ENCODE measurements at places on chromosomes 16 and 17.
A peak's percentile ranks its signal among the peaks of the same experiment; 100 is the strongest.

- peak; percentile 14 for DNase-seq
These were observed 317 bp downstream of the TEFM start for GRCh38 chr17:30905742-30906100.

GRCh38 chr17:81391936-81392908 lies 3.0 kb upstream of the BAHCC1 start:
- DNase-seq = no peak

GRCh38 chr16:57376313-57376818 lies 4.1 kb downstream of the CX3CL1 start:
- DNase-seq = no peak

DNA sequence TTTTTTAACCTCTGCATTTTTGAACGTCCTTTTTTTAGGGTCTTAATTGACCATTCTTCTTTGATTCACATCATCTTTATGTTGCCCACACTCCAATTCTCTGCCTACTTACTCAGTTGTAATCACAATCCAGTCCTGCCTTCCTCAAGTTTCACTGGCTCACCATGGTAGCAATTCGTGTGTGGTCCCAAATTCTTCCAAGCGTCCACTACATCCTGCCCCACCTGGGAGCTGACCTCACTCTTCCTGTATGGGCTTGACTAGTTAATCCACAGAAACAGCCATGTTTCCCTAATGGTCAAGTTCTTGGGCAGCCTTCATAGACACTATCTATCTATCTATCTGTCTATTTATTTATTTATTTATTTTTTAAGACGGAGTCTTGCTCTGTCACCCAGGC lies 7.1 kb downstream of the TLCD2 start:
- no peak for DNase-seq

- no peak for DNase-seq
These were observed 81.3 kb downstream of the SDK2 start for GRCh38 chr17:73562896-73563295.

DNA sequence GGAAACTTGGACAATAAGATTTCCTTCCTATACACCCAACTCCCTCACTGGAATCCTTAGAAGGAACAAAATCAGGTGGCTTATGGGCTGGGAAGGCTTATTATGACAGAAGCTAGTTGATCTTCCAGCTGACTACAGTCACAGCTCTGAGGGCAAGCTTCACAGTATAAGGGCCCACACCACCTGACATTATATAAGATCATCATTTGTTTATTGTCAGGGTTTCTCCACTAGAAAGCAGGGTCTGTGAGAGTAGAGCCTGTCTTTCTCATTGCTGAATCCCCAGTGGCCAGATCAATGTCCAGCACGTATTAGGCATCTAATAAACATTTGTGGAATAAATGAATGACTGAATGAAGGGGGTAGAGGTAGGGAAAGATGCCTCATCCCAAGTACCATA lies 57.8 kb upstream of the PHOSPHO1 start:
- DNase-seq = no peak

DNA sequence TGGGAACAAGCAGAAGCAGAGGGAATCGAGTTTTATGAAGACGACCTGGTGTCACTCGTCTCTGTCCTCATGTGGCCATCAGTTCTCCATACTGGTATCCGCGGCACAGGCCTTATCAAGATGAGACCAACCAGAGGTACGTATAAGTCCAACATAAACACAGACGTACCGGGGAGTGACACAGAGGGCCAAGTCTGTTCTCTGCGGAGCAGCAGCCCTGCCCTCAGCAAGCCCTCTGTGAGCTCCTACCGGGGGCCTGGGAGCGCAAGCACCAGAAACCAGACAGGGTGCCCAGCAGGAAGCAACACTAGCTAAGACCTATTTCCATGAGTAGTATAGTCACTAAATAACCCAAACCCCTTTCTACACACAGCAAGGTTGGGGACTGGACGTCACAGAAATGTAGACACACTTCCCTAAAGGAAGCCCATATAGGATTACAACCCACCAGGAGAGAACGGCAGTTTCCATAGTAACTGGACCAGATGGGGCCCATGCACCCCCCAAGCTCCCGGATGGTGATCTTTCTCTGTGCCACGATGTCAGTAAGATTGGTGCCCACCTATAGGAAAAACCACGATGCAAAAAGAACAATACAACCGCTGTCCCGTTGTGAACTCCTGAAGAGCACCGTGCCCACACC lies 911 bp downstream of the ARL16 start:
- no peak for DNase-seq

DNA sequence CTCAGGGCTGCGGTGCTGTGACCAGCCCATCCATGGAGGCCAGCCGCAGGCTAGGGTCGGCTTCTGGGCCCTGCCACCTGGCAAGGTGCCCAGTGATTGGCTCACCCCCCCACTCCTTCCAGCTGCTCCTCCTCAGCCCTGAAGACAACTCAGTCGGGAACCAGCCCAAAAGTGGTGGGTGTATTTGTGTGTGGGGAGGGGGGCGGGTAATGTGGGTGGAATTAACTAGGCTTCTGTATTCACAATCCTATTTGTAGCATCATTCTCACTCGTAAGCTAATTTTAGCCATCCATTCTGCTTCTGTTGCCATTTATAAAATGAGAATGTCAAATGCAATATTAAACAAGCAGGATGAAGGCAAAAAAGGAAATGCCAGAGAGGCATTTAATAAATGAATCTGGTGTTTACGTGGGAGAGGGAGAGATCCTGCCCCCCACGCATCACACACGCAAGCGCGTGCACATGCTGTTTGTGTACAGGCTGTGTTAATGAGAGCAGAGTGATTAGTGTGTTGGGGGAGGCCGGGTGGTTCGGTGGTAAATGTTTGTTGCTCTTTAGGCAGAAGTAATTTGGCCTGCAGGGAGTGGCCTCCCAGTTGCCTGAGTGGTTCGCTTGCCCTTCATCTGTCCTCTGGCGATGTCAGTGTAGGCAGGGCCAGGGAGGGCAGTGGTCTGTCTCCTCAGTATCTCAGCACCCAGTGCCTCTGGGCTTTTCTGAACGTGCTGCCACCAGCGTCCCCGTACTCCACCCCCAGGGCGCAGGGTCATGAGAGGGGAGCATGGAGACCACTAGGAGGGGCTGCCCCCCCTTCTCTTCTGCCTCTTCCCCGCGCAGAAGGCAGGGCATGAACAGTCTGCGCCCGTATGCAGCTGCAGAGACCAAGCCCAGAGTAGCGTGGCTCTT lies 140.1 kb downstream of the CCDC182 start:
- DNase-seq = no peak
